ENCODE measurements at places on chromosomes 4 and X. TPM values are rescaled to one million over a fixed set of nuclear protein-coding genes. Genes with fewer than 3 reads are reported as not detected.

GRCh38 chrX:95332530-95332929 is 1352.1 kb upstream of the DIAPH2 start:
- DNase-seq, result no peak

Gene SH3BGRL
- total RNA-seq, result 132 TPM

DNA sequence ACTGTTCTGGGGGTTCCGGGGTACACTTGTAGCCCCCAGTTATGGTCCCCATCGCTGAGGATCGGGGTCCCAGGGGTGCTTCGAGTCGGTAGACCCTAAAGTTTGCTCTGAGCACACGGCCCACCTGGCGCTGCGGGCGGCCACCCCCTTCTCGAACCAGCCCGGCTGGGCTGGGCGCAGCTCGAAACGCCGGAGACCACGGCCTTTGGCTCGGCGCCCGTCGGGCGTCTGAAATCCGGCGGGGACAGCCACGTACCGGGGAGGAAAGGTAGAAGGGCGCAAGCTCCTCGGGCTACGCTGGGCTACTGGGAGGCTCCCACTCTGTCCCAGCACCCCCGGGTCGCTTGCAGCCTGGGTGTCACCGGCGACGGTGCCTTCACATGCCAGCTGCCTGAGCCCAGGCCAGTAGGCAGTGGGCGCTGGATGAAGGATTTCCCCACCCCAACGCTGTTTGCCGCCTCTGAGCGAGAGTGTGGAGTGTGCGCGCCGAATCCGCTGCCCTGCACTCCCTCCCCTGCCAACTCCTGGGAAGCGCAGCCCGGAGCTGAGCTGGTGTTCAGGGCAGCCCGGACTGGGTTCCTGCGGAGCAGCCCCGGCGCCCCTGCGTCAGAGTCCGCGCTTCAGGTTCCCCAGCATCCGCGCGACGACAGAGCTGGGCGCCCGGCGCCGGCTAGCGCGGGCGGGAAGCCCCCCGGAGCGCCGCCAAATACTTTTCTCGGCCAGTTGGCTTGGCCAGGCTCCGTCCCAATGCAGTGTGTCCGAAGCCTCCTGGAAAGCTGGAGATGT is 637 bp downstream of the MAMLD1 start:
- DNase-seq, result peak; percentile 30

- peak; percentile 65 for DNase-seq
Measured at GRCh38 chrX:24494647-24495075, 29.6 kb downstream of the PDK3 start.

- DNase-seq, result no peak
Measured at GRCh38 chrX:72019487-72019886, 108.8 kb downstream of the NHSL2 start.

Gene SLBP
- 89.1 TPM for total RNA-seq

DNA sequence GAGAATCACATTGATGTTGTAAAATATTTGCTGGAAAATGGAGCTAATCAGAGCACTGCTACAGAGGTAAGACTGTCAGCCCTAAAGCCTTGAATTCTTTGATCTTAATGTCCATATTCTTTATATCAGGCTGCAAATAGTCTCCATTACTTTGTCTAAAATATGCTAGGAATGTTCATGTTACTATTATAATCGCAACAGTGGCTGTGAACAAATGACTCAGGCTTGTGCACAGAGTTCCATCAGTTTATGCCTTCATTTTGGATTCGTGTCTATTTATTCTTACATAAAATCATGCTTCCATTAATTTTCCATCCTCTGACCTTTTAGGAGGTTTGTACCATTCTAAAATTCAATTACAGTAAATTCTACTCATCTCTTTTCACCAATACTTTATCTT is 182.7 kb downstream of the ANK2 start:
- peak; percentile 2 for DNase-seq

Gene RAB39B
- 1.6 TPM for total RNA-seq

DNA sequence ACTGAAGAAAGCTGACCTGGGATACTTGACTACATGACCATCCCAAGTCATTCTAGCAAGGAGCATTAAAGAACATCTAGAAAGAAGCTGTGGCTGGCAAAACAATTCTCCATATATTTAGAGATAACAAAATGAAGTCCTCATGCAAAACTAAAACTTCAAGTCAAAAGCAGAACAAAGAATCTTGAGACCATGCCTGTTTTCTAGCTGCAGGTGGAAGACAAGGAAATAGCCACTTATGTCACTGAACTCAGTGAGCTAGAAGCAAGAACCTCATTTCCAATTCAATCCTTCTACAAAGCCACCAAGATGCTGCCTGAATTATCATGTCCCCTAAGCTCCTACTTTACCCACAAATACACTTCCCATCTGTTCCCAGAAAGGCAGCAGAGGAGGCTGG is 13.8 kb downstream of the USP46 start:
- DNase-seq, result no peak

DNA sequence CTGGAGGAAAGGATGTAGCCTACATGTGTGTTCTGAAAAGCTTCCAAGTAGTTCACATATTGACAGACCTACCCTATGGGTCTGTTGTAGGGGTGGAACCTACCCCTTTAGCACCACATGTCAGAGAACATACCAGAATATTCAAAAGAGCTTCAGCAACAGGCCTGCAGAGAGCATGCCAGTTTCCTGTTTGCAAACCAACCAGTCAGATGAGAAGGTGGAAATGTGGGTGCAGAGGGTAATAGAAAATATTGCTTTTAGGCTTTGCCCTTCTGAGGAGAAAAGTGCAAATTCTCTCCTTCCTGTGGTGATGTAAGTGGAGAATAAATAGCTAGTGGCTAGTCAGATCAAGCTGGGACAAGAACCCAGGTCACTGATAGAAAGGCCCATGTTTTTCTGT is 16.4 kb downstream of the INTS6L start:
- no peak for DNase-seq

- no peak for DNase-seq
Measured at GRCh38 chrX:35561985-35562384, 236.2 kb upstream of the MAGEB16 start.

Gene PCGF3
- 15.0 TPM for total RNA-seq

DNA sequence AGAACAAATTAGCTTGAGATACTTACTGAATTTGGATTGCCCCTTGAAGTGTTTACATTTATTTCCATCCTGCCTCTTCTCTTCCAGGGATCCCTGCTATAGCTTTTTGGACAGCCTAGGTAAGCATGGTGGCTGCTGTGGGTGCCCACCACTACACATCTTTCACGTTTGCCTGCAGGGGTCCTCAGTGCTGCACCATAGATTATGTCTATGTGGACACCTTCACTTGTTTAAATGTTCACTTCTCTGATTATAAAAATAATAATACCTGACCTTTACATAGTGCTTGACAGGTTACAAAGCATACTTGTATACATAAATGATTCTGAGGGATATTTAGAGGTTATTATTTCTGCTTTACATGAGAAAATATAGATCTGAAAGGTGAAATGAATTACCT is 67.9 kb upstream of the SLC4A4 start:
- DNase-seq, result peak; percentile 49

DNA sequence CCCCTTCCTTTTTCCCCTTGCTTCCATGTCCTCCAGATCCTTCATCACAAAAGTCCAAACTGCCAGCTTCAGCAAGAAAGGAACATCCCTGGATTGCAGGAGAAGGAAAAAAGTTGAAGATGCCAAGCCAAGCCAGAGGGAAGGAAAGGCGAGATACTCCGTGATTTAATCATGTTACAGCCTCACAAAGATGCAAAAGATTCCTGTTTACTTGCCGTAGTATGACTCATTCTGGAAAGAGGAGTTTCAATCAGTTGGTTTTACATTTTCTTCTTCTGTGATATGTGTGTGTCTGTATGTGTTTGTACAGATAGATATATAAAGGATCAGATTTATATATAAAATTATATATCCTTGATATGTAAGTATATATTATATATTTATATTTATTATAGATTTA is 69.3 kb downstream of the BTC start:
- no peak for DNase-seq

Gene TSPAN5
- total RNA-seq, result 42.8 TPM

GRCh38 chr4:57122959-57123358 is 12.8 kb upstream of the IGFBP7 start:
- DNase-seq, result no peak

- no peak for DNase-seq
Measured at GRCh38 chr4:82261084-82261483, 112.7 kb downstream of the HNRNPD start.

Gene ADH1C
- total RNA-seq, result 1.4 TPM

Gene NXF2B
- total RNA-seq, result not detected

Gene MFAP3L
- 0.82 TPM for total RNA-seq

Gene NFKB1
- 17.3 TPM for total RNA-seq

- DNase-seq, result no peak
Measured at GRCh38 chrX:126064901-126065541, 101.1 kb downstream of the DCAF12L2 start.

DNA sequence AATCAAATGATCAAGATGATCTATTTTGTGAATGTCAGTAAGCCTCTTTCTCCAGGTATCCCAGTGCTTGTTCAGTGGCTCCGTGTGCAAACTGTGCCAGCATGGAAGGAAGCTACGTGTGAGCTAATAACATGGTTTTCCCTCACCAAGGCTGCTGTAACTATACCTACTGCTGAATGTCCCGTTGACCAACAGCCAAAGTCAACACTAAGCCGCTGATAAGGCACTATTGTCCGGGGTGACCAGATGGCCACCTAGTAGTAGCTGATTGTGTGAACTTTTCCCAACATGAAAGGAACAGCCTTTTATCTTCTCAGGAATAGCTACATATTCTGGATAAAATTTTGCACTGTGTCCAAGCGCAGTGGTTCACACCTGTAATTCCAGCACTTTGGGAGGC is 58.0 kb upstream of the ABCG2 start:
- DNase-seq, result no peak

DNA sequence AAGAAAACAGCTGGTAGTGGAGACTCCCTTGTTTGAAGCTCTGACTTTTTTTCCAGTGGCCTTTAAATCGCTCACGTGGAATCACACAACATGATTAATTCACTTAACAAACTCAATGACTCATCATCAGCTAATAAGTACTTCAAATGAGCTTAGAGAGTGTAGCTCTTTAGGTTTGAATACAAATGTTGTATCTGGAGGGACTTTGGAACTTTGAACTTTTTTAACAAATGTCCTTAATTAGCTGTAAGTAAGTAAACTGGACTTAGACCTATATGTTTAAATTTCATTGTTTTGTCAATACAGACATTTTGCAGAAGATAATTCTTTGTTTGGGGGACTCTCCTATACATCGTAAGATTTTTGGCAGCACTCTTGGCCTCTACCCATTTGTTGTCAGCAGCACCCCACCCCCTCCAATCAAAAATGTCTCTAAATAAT is 581.1 kb downstream of the SPRY1 start:
- no peak for DNase-seq

Gene SFRP2
- total RNA-seq, result 1.8 TPM

DNA sequence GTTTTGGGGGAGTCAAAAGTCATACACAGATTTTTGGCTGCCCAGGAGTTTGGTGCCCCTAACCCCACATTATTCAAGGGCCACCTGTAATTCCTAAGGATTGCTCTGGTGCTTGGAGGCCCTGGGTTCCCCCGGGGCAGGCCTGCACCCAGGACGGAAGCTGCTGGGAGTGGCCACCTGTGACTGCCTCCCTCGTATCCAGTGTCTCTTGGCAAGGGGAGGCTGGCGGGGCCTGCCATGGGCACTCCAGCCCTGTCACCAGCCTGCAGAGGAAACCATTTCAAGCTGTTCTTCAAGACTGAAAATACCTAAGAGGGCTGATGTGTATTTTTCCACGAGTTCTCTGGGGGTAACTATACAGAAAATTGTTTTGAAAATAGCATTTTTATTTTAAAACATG is 24.5 kb upstream of the GPR78 start:
- no peak for DNase-seq

- no peak for DNase-seq
Measured at GRCh38 chr4:2417226-2417764, 1.1 kb downstream of the ZFYVE28 start.

DNA sequence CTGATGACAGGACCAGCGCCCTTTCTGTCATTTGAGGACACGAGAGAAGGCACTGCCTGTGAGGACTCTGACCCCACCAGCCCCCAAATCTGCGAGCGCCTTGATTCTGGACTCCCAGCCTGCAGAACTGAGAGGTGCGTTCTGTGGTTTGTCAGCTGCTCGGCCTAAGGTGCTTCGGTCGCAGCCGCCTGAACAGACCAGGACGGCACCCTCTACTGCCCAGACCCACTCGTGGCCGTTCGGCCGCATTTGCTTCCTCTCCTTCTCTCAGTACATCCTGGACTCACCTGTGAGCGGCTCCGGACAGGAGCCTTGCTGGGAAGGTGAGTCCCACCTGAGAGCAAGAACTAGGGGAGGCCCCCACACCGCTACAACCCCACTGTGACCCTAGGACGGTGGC is 8.5 kb downstream of the PCGF3 start:
- no peak for DNase-seq
